Activated CD4-positive, alpha-beta T cell treated with anti-CD3 and anti-CD28 coated beads, Interleukin-2, amount 50 U/mL, for 1 hour (primary cell): ENCODE measurements at places on chromosomes 16 and 17.

DNA sequence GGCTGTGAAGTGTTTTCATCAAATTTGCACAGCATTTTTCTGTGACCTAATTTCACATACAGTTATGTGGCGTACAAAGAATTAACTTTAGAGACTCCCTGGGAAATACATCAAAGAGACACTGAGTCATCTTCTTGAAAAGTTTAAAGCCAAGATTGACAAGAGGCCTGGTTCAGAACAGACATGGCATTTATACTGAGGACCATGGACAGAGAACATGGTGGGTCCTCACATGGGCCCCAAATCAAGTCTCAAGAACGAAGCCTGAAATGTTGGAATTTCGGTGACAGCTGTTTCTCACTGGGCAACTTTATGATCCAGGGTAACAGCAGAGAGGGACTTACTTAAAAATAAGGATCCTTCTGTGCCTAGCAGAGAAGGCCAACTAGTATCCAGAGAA lies 311.5 kb upstream of the KCNJ16 start:
- no peak for DNase-seq

DNA sequence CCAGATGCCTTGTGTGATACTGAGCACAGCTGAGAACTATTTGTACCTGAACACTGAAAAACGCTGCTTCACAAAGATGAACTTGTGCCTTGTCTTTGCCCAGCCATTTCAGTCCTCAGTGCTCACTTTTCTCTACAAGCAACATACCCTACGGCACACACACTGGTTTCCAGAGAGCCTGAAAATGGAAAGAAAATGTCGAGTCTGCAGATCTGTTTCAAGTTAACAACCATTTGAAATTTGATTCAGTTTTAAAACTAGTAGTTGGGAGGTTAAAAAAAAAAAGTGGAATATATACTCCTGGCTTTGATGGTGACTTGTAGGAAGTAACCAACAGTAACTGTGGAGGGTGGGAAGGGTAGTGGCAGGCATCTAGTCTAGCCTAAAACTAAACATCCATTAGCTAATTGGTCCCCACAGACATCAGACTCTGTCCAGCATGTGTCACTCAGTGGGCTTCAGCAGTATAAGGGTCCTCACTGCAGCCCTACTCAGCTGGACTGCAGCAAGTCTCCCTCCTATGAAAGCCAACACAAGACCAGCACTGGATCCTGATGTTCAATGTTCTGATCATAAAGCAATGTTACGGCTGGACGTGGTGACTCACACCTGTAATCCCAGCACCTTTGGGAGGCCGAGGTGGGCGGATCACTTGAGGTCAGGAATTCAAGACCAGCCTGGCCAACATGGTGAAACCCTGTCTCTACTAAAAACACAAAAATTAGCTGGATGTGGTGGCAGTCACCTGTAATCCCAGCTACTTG lies 27.1 kb downstream of the ERN1 start:
- DNase-seq: no peak

GRCh38 chr17:17425005-17425404 lies 51.8 kb upstream of the MED9 start:
- no peak for DNase-seq

DNA sequence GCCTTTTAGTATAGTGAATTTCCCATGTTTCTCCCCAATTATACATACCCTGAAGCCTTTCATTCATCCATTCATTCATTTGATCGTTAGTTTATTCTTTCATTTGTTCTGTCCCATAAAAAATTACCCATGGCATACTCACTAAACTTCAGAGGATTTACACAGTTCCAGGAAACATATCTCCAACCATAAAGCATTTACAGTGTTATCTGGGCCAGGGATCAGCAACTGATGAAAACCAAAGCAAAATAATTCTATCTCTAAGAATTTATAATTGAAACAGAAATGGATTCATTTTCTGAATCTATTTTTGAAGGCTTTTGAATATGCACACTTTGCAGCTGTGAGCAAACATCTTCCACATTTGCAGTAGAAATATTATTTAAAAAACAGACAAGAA lies 547.7 kb downstream of the KCNJ2 start:
- no peak for DNase-seq

DNA sequence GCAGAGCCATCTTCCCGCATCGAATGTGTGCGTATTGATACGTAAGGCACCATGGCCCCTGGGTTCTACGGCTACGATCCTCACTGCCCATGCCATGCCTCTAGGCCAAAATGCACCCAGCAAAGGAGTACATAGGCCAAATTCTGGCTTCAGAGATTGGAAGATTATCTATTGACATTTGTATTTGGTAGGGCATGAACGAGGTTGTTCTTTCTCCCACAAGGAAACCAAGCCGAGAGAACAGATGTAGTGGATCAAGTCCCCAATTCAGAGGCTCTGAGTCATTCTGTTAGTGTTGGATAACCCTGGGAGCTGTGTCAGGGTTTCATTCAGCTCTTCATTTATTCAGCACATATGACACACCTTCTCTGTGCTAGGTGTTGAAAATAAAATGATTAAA lies 36.5 kb downstream of the HOXB1 start:
- DNase-seq: no peak

- no peak for DNase-seq
These were observed 23.3 kb downstream of the TMEM100 start for GRCh38 chr17:55699181-55699860.

- no peak for DNase-seq
These were observed 92.7 kb downstream of the WSCD1 start for GRCh38 chr17:6162892-6163291.

GRCh38 chr16:249431-249830 lies 14.8 kb downstream of the FAM234A start:
- no peak for DNase-seq

- DNase-seq: no peak
These were observed 14.4 kb downstream of the TRIM25 start for GRCh38 chr17:56899403-56899802.

- DNase-seq: no peak
These were observed 53.6 kb upstream of the ICAM2 start for GRCh38 chr17:64073771-64074703.

DNA sequence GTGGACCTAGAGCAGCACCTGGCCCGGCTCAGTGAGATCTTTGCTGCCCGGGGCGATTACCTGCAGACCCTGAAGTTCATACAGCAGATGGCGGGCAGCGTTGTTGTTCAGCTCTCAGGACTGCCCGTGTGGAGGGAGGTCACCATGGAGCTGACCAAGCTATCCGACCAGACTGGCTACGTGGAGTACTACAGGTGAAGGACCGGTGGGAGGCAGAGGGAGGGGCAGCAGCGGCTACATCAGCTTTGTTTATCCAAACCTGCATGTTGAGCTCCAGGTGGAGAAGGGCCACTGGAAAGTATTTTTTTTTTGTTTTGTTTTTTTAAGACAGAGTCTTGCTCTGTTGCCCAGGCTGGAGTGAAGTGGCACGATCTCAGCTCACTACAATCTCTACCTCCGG lies 23.9 kb downstream of the TTYH2 start:
- no peak for DNase-seq

GRCh38 chr16:2340564-2341455 lies at the start of gene ABCA3:
Gene ABCA3, minus strand, starts transcription at chr16:2340728. Its CDS starts 14,262 bp downstream, at chr16:2326466.
- peak; percentile 93 for DNase-seq

DNA sequence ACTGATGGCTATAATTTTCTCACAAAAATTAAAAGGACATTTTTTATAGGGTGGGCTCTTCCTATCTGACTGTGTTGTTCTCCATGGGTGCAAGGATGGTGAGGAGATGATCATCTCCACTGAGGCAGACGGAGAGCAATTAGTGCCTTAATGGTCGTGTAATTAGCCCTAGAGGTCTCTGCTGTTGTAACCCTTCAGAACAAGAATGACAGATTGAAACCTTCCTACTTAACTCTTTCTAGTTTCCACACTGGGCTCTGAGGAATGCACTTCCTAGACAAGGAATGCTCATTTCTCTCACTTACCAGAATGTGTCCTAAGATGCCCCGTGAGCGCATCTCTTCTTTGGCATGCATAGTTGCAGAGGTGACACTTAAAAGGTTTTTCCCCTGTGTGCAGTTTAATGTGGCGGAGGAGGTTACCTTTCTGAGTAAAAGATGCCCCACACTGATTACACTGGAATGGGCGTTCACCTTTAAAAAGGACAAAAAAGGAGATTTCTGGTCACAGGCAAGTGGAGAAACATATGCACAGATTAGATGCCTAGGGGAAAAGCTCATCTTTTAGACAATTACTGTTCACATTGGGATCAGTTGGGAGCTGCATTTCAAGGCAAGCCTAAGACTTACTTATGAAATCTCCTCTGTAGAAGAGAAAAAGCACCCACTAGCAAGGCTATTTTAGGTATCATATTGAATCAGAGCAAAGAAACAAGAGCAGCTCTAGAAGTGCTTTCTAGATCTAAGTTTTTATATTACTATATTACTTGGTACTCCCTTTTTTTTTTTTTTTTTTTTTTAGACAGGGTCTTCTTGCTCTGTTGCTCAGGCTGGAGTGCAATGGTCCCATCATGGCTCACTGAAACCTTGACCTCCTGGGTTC lies 53.6 kb downstream of the GRB7 start:
- DNase-seq: no peak

- DNase-seq: peak; percentile 88
These were observed 4.3 kb downstream of the THOC6 start for GRCh38 chr16:3027983-3028715.

GRCh38 chr17:76153202-76153601 lies 12.2 kb upstream of the FOXJ1 start:
- no peak for DNase-seq

GRCh38 chr17:596763-597644 lies 117.6 kb downstream of the VPS53 start:
- DNase-seq: no peak

GRCh38 chr17:67992548-67993152 lies 3.6 kb downstream of the C17orf58 start:
- DNase-seq: no peak

DNA sequence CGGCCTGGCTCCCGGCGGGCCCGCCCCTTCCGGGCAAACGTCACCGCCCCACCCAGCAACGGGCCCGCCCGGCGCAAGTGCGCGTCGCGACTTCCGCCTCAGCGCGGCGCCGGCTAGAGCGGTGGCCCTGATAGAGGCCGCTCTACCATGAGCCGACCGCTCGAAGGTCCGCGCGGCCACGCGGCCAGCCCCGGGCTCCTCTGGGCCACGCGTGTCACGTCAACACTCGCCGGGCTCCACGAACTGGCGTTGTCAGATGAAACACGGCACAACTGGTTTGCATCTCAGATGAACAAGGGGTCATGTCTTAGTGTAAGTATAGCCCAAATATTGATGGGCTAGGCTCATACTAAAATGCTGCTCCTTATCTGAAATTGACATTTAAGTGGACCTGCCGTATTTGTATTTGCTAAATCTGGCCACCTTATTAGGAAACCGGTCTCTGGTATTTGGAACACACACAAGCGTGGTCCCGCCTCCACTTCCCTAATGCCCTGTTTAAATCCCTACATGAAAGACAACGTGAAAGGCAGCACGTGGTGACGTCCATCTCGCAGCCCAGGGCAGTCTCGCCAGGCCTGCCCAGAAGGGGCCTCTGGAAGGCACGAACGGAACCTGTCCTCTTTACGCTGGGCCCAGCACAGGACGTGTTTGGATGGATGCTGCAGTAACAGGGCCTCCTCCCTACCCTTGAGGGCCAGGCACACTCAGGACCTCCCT lies at the start of gene ZNF598:
TSS of gene ZNF598 (minus strand) at position 31 of the 720 bp plus-strand sequence.
- DNase-seq: peak; percentile 74

DNA sequence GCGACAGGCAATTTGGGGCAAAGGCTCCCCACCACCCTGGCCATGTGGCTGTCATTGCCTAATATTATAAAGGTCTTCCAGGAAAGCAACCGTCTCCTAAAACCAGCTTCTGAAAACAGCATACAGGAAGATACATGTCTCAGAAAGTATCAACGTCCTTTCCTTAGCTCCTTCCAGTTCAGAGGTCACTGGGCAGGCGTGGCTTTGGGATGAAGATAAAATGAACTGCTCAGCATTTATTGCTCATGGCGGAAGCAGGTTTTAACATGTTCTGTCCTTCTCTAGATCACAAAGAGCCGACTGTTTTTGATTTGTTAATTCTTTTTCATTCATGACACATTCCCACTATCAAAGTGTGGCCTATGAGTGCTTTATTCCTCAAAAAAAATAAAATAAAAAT lies 8.0 kb downstream of the CFAP20 start:
- no peak for DNase-seq

DNA sequence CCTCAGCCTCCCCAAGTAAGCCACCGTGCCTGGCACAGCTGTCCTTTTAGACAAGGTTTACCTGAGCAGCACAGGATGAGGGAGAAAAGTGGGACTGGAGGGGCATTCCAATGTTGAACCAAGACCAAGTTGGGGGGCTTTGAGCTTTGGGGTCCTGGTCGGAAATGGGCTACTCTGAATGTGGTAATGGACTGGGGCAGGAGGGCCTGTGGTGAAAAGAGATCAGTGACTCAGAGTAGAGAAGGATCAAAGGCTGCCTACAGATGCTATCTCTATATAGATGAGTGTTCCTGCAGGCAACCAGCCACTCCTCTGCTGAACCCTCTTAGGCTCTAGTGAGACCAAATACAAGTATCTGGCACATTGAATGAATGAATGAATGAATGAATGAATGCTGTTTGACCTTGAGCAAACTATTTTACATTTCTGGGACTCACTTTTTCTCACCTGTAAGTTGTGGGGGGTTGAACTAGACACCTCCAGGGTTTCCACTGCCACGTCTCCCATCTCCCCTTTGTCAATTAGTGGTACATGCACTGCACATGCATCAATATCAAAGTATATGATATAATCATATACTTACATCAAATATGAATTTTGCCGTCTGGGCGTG lies 26.3 kb upstream of the ETV4 start:
- DNase-seq: no peak

DNA sequence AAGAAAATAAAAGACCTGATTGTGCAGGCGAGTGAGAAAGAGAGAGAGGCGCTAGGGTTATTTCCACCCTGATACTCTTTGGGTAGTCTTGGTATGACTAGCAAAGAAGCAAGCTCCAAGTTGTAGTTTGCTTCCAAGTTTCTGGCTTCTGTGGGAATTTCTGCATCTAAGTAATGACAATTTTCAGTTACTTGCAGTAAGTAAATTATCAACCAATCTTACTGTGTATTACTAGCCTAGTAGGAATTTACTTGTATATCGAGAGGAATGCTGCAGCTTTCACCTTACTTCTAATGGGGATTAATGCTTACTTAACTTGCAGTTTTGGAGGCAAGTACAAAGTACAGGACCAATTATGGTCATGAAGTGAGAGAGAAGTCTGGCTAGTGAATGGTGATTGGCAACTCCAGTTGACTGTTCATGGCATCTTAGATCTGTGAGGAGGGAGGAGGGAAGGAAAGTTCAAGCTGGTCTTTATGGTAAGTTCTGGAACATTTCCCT lies 31.9 kb downstream of the TENT4B start:
- DNase-seq: no peak

GRCh38 chr16:56513972-56514371 lies 5.9 kb downstream of the BBS2 start:
- peak; percentile 43 for DNase-seq

GRCh38 chr16:11481987-11482386 lies 104.7 kb downstream of the LITAF start:
- DNase-seq: no peak
